ENCODE measurements at places on chromosomes 5 and 9.

DNA sequence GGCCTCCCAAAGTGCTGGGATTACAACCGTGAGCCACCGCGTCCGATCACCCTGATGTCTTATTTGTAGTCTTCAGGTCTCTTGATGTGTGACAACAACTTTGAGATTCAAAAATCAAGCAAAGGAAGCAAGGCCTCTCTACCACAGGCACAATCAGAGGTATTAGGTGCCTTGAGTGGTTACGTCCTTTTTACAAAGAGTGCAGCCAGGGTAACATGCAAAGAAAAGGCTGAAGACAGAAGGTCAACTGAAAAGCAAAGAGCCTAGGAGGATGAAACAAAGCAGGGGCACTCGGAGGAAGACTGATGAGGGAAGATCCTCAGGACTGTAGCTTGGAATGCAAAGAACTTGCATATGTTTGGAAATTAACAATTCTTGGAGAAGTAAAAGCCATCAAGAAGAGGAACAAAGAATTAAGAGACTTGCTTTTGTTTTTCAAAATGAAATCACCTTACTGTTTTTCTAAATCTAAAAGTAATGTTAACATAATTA lies 362.1 kb downstream of the EBF1 start:
- no peak for DNase-seq

DNA sequence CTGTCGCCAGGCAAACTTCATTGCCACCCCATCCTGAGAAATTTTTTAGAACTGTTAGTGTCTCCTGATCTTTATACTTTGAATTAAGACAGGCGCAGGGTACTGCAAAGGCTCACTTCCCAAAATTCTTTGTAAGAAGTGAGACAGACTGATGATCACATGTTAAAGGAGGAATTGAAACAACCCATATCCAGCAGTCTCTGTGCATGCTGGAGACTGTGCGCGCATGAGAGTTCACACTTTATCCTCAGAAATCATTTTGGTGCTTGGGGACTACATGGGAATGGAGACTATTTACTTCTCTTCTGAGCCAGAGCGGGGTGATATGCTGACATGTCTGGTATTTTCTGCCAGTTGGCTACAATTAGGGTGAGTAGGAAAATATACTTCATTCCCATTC lies 91.2 kb downstream of the ZNF474 start:
- no peak for DNase-seq

DNA sequence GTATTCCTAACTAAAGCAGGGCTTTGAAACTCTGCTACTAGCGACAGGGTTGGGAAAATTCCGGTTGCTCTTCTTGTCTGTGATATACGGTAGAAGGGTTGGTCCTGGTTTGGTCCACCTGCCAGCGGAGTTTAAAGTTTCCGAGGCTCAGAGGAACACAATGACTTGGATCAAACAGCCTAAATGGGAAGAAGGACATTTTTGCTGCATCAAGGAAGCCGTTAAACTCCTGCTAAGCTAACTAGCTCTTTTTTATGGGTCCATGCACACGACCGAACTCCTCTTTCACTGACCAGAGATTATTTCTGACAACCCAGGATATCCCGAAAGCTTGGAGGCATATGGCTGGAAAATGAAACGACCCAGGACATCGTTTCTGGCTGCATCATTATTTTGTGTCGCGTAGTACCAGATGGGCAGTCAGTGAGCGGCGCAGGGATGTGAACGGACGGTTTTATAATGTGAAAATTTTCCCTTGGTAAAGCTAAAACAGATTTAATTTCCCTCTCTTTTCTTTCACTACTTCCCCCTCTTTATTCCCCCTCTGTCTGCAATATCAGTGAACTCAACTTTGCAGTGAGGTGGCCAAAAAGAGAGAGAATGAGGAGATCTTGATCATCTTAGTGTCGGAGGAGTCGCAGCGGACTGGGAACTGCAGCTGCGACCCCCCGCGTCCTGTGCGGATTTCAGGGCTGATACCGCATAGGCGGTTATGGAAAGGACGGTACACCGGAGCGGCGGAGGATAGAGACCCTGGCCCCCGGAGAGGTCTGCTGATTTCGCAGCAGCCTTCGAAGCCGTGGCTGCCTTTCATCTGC lies at the start of gene LURAP1L:
Gene LURAP1L, plus strand, starts transcription at position 160 of the 818 bp plus-strand sequence. CDS start 696 bp downstream, outside the sequence.
- no peak for DNase-seq

GRCh38 chr5:173475780-173476179 lies 140.7 kb downstream of the BOD1 start:
- DNase-seq = no peak

DNA sequence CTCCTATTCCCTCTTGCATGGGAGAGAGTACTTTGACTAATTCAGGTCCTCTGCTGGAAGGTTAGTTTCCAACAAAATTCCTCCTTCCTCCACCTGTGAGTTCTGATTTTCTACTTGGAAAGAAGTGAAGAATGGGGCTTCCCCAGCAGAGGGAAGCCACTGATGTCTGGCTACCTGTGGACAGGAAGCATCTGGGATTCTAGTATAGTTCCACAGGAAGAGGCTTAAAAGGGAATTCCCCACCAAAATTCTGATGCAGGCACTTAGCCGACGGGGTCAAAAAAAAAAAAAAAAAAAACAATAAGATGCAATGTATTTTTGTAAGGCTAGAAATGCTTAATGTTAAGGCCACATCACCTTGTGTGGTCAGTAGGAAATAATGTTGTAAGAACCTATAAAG lies 33.4 kb downstream of the PCDHGC5 start:
- DNase-seq = no peak

DNA sequence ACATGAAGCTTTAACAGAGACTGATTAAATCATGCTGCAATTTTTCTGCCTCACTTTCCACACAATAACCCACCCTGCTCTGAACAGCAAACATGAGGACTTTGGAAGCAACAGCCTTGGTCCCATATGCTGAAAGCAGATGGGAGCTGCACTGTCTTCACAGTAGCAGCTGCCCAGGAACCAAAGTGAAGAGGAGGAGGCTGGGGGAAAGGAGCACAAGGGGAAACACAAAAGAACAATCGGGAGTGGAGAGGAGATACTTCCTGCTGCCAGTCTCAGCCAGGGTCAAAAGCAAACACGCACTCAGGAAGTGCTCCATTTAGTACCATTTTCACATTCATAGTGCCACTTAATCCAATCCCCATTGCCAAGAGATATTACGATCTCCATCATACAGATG lies 183.3 kb upstream of the PUM3 start:
- no peak for DNase-seq

GRCh38 chr5:168318240-168318639 lies 26.8 kb downstream of the WWC1 start:
- no peak for DNase-seq

GRCh38 chr5:83377131-83377865 lies 94.2 kb upstream of the VCAN start:
- DNase-seq = peak; percentile 70

- no peak for DNase-seq
Measured at GRCh38 chr9:14159440-14160216, 154.3 kb downstream of the NFIB start.

DNA sequence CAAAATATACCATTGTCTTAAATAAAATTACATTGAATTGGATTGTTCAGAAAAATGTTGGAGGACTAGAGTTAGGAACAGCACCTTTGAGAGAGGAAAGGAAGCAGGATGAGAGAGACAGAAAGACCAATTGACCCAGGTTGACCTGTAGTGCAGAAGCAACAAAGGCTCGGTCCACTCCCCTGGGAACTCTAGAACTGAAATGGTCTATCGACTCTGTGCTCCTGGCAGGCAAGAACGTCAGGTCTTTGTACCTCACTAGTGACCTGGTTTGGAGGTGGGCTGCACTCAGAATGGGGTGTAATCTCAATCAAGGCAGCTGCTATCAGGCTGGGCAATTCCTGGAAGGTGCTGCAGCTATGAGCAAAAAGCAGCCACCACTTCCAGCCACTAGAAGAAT lies 110.8 kb downstream of the FAM174A start:
- no peak for DNase-seq

GRCh38 chr9:73143711-73144328 lies 7.8 kb upstream of the ANXA1 start:
- peak; percentile 62 for DNase-seq

DNA sequence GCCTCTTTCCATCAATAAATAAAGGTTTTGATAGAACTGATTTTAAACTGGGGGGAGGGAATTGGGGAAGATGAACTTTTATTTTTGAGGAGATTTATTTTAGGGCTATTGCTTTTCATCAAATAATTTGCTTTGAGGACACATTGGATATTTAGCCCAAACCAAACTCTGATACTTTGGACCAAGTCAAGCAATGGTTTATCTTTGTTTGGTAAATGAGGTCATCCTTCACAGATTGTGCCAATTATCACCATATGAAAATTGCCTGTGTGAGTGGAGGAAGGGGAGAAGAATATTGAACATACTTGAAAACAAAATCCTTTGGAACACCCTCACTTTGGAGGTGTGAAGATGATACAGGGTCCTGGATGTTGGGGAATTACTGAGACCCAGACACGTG lies 176.9 kb upstream of the CD180 start:
- DNase-seq = no peak

- peak; percentile 28 for DNase-seq
Measured at GRCh38 chr5:61811052-61811451, 479.0 kb downstream of the ZSWIM6 start.

DNA sequence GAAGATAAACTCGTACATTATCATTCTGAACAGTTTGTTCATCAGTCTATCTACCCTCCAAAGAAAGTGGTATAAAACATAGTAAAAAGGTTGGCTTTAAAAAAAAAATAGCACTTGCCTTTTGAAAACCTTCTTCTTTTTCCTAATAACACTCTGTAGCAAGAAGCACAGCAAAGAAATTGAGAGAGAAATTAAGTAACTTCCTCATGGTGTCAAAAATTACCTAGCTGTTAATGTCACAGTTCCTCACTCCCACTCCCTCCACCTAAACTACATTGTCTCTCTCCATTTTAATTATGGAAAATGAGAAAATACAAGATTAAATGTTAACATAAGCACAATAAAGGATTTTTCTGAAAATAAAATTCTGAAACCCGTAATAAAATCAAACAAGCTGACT lies 72.2 kb downstream of the CERT1 start:
- no peak for DNase-seq

- DNase-seq = no peak
Measured at GRCh38 chr5:17103461-17103860, 114.0 kb upstream of the BASP1 start.

DNA sequence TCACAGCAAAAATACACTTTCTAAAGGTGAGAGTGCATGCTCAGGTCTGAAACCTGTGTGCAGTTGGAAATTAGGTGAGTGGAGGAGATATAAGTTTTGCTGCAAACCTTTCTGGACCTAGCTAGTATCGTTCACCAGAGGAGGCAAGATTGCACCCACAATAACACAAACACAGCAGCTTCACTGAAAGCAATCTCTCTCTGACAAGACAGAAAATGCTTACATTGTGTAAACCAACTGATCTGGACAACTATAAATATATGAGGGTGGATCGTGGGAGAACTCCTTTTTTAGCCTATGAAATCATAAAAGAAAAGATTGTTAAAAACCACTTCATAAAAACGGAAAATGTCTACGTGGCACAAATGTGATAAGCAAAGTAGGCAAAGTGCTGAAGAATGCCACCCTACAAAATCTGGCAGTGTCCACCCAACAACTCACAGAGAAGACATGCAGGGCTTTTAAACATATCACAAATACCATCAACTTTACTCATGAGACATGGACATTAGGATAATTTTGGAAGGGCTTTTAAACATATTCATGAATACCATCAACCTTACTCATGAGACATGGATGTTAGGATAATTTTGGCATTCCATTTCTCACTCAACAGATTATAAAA lies 134.3 kb downstream of the CDH18 start:
- DNase-seq = peak; percentile 79

DNA sequence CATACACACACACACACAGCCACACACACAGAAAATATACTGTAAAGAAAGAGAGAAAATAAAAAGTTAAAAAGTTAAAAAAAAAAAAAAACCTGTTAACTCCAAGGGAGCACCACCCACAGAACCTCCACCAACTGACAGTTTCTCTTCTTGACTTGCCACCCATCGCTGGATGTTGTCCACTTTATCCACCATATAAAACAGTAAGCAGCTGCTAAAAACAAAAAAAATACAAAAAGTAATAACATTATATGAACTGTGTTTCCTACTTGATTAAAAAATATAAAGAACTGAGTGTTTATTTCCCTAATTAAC lies 1.2 kb downstream of the PURA start:
- no peak for DNase-seq

GRCh38 chr9:131678499-131679111 lies 61.3 kb downstream of the RAPGEF1 start:
- peak; percentile 90 for DNase-seq

GRCh38 chr9:7844242-7844641 lies 44.7 kb upstream of the DMAC1 start:
- no peak for DNase-seq

GRCh38 chr5:45399041-45399440 lies 297.1 kb downstream of the HCN1 start:
- no peak for DNase-seq

- no peak for DNase-seq
Measured at GRCh38 chr5:36552651-36553393, 53.6 kb upstream of the SLC1A3 start.

DNA sequence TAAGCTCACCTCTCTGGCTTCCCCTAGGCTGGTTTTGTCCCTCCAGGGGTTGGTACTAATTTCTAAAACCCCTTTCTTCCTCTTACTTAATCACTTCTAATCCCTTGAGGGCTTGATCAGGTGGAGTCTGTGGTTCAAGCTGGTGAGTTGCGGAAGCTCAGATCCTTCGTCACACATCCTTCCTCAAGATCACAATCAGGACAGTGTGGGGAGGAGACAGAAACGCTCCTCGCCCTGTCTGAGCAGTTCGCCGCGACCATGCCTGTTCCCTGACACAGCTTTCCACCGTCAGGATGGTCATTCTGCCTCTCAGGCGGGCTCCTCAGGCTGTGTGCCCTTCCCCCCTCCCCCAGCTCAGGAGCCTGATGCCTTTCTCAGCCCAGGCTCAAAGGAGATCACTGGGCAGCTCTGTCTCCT lies 24.3 kb downstream of the CPLX2 start:
- no peak for DNase-seq

DNA sequence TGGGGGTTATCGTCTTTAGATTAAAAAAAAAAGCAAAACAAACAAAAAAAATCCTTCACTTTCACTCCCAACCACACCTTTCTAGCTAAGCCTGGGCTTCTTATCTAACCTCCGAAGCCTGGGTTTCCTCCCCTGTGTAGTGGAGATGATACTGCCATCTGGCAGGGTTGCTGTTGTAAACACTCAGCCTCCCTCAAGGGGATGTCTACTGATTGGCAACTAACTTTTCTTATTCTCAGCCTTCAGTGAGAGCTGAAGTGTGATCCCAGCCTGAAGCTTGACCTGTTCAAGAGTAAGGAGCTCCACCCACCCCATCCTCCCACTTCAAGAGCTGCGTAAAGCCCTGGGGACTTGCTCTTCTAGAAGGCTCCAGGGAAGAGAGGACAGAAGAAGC lies 21.5 kb upstream of the WWC1 start:
- DNase-seq = no peak

- DNase-seq = no peak
Measured at GRCh38 chr9:21995006-21995665, 545 bp downstream of the CDKN2B-AS1 start.

DNA sequence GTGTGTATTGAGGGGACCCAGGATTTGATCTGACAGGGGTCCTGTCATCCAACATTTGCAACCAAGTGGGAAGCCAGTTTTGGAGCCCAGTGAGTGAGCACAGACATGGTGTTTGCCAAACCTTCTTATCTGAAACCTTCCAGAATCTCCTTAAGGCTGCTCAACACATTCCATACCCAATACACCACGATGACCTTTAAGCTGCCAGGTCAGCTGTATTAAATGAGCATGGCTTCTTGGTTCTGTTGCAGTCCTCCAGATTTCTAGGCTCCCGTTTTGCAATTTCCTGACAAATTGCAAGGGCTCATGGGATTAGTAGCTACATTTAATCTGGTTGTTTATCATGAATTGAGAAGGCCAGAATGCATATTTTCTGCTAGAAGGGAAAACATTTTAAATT lies 124.2 kb upstream of the ATP10B start:
- no peak for DNase-seq

Data from AG09309 (cell line).